ENCODE measurements at places on chromosomes 5 and 9.

DNA sequence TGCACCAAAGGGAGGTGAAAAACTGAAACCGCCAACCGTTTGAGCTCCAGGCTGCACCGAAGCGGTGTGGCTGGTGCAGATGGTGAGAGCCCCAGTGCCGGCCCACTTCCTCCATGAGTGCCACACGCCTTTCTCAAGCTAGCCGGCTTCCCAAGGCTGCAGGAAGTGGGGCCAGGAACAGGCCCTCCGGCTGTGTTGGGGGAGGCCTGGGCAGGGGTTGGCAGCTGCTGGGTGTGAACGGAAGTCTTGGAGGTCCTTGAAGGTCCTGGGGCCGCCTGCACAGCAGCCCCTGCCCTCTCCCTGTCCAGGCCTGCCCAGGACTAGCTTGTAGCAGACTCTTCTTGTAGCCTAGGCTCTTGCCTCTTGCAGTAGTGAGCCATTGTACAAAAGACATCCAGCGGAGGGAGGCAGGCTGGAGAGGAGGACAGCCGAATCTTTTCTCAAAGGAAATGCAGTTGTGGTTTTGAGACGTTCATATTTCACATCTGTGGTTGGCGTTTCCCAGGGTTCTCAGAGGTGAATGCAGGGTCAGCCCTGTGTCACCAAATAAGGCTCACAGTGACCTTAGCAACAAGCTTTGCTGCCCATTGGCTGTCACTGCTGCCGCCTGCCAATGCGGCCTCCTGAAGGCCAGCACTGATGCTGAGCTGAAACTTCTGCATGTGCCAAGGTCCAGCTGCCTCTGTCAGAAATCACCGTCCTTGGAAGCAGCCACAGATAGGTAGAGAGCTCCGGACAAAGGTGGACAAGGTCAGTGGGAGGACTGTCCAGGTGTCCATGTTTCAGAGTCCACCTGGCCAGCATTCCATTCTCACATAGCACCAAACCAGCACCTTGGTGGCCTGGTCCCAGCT lies 23.9 kb downstream of the IRF1 start:
- DNase-seq = no peak

DNA sequence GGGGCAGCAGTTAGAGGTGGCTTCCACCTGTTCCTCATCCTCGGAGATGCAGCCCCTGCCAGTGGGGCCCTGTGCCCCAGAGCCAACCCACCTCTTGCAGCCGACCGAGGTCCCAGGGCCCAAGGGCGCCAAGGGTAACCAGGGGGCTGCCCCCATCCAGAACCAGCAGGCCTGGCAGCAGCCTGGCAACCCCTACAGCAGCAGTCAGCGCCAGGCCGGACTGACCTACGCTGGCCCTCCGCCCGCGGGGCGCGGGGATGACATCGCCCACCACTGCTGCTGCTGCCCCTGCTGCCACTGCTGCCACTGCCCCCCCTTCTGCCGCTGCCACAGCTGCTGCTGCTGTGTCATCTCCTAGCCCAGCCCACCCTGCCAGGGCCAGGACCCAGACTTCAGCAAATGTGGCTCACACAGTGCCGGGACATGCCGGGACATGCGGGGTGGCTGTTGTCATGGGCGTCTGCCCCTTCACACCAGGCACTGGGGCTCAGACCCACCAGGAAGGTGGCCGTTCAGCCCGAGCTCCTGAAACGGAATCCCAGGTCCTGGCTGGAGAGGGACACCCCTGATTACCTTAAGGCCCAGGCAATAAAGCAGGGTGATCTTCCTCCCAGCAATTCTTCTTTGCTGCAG lies 841 bp downstream of the CYSRT1 start:
- no peak for DNase-seq

DNA sequence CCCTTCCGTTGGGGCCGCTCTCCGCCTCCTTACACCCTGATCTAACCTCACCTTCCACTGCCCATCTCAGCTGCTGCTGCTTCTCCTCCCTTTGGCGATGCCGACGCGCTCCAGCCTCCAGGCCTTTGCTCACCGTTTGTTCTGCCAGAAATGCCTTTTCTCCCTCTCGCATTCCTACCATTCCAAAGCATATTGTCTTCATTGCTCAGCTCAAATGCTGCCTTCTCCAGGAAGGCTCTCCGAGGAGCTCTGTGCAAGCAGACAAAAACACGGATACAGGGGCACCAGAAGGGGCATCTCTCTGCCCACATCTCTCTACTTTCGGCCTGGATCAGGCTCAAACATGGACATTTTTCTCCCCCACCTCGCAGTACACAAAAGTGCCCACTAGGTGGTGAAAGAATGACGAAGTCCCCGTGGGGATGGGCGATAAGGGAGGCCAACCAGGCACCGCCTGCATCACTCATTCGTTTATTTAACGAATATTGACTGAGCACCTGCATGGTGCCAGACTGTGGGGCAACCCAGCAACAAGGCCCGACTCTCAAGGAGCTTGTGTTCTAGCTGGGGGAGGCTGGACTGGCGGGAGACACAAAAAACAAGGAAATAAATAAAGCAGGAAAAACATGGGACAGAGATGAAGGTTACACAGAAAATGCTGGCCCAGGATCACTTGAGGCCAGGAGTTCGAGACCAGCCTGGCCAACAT lies 7.3 kb upstream of the GRHPR start:
- DNase-seq = no peak

DNA sequence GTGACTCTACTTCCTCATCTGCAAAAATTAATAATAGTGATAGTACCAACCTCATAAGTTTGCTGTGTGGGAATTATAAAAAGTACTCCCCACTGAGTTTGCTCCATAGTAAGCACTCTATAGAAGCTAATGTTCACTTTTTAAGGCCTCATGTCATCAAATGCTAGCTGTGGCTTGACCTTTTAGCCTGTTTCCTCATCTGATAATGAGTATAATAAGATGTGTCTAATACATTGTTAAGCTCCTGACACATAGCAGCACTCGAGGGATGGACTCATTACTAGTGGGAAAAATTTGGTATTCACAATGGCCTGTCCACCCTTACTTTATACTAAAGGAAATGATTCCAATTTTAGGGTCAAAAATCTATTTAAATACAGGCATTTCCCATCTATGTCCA lies 26.1 kb upstream of the CAST start:
- DNase-seq = no peak

- no peak for DNase-seq
Observed at GRCh38 chr9:97480174-97480573, 21.3 kb upstream of the TMOD1 start.

- DNase-seq = no peak
Observed at GRCh38 chr9:90956026-90956810, 154.6 kb downstream of the SYK start.

DNA sequence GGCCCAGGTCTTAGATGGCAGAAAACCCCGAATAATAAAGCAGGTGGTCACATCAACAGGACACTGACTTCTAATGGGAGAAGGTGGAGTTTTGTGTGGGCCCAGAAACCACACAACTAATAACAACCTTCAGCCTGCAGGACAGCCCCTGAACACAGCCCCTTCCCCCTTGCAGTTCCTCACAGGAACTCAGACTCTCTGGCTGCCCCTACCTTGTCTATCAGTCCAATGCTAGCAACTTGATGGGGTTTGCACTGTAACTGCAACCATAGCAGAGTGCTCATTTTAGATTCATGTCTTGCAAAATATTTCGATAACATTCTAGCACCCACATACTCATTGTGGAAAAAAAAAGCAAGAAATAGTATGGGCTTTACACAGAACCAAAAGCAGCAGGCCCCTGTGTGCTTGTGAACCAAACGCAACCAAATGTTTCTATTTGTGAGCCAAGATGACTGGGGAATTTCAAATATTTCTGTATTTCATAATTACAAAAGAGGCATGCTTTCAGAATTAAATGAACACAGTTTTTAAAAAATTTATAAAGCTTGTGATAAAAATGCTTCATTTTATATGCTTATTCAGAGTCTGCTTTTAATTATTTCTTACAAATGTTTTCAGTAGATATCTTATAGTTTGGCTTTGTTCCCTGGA lies 62.7 kb upstream of the PDE4D start:
- no peak for DNase-seq

DNA sequence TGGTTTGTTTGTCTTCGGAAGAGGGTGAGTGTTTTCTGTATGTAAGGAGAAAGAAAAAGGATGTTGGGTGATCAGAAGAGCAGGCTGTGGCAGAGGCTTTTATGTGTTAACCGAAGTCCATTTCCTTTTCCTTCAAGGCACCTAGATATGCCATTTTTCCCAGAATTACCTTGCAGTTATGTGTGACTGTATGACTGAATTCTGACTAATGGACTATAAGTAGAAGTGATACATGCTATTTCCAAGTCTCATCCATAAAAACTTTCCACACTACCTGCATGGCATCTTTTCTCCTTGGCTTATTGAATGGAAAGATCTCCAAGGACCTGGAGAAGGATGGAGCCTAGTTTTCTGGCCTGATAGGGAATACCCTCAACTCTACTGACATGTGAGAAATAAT lies 10.6 kb upstream of the NDUFS4 start:
- no peak for DNase-seq

DNA sequence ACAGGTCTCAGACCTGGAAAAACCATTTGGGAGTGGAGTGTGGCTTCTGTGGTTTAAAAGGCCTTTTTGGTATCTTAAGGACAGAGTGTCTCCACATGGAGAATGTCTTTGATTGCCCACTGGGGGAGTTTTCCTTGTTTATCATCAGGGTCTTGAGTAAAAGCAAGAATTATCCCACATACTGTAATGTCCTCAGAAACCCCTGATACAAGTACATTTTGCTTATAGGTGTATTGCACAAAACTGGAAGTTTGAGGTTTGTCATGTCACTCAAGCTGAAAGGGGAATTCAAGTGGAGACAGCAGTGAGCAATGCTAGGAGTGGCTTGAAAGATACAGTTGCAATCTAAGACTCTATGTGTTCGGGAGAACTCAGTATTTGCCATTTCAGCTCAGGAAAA lies 62.7 kb upstream of the GRAMD2B start:
- DNase-seq = no peak

DNA sequence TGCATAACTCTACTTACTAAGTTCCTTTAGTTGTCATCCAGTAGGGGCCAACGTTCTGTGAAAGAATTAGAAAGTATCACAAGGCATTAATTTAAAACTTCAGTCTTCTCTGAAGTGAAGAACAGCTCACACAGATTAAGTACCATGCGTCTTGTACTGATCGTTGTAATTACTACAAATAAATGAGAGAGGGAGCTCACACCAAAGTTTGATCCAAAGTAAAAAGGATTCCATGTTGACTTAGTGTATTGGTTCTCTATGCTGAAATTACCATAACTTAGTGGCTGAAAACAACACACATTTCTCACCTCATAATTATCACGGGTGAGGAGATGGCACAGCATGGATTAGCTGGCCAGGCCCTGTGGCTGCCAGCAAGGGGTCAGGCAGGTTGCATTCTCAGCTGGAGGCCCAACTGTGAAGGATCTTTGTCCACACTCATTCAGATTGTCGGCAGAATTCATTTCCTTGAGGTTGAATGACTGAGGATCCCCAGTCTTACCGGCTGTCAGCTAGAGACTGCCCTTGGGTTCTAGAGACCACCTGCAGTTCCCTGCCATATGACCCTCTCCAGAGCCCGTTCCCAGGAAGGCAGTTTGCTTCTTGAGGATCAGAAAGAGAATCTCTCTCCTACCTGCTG lies 169.1 kb downstream of the YTHDC2 start:
- no peak for DNase-seq

DNA sequence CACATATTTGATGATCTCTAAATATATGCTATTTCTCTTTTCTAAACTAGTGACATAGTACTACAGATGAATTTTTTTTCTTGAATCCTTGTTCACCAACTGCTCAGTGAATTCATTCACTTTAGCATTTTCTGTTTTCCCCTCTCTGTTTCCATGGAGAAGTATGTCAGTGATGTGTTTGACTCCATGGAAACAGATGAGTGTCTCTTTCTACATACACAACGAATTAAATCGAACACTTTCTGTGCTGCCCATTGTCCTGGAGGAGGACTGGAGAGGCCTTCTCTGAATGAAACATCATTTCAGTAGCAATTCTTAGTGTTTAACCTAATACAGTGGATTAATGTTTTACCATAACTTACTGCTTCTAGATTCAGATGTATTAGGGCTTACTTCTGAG lies 9.5 kb downstream of the INVS start:
- DNase-seq = no peak

- DNase-seq = no peak
Observed at GRCh38 chr5:171841984-171842776, 56.6 kb downstream of the SMIM23 start.

GRCh38 chr9:86549401-86549811 lies 195.2 kb upstream of the TUT7 start:
- DNase-seq = no peak

GRCh38 chr9:71891557-71892189 lies 19.3 kb downstream of the ABHD17B start:
- no peak for DNase-seq

GRCh38 chr5:72108202-72109061 lies 1.2 kb downstream of the MAP1B start:
- no peak for DNase-seq

DNA sequence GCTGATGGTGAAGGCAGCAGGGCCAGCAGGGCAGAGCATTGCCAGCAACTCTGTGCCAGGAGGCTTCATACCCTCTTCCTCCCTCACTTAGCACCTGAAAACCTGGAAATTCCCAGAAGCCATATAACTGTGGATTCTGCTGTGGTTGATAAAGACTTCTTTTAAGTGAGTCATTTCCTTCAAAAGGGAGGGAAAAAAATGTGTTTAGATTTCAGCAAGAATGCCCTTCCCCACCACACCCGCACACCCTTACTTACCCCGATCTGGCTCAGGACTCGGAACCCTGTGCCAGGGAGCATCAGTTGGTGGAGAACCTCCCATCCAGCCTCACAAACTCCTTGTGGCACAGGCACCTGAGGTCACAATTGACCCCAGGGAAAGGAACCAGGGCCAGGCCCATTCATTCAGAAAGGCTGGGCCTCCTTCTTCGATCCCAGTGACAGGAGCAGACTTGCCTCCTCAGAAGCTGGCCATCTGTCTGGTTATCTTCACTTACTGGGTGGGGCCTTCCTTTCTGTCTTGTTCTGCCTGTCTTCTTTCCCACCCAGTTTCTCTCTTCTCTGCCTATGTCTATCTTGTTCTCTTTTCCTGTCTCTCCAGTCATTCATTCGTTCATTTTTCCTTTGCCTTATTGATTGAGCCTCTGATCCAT lies 62.6 kb downstream of the PLAC8L1 start:
- DNase-seq = no peak

DNA sequence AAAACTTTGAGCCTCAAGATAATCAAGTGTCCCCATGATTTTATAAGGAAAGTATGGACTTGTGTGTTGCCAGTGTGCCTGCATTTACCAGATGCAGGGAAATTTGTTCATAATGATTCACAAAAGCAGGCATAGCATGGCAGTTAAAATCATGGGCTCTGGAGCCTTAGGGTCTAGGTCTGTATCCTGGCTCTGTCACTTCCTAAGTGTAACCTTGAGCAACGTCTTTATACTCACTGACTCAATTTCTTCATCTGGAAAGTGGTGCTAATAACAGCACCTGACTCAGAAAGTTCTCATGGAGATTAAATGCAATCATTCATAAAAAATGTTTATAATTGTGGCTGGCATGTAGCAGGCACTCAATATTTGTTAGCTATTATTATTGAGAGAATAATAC lies 234.9 kb downstream of the SAXO1 start:
- no peak for DNase-seq

GRCh38 chr9:133792721-133793470 lies 54.7 kb upstream of the SARDH start:
- no peak for DNase-seq

- no peak for DNase-seq
Observed at GRCh38 chr5:112064956-112065355, 308.0 kb upstream of the NREP start.

GRCh38 chr5:69414885-69415583 lies at the start of gene MARVELD2:
MARVELD2 (plus strand) TSS chr5:69415116; CDS start chr5:69419386, 4,270 bp downstream.
- DNase-seq = no peak

GRCh38 chr9:75088646-75089372 lies 495 bp downstream of the OSTF1 start:
- DNase-seq = peak; percentile 25

- no peak for DNase-seq
Observed at GRCh38 chr5:38830521-38831051, 15.2 kb upstream of the OSMR start.

All from esophagus squamous epithelium (tissue), 5 donors.